ENCODE measurements at places on chromosomes 4 and X. TPM values are rescaled to one million over a fixed set of nuclear protein-coding genes. Genes with fewer than 3 reads are reported as not detected.

MAGEA2 gene
- 0.14 TPM for total RNA-seq

ASB5 gene
- not detected for total RNA-seq

CXCL6 gene
- total RNA-seq = not detected

TRPC3 gene
- 51.2 TPM for total RNA-seq

HSD17B13 gene
- 0.18 TPM for total RNA-seq
